Foreskin melanocyte (primary cell): ENCODE measurements at places on chromosomes 1 and 21.

GRCh38 chr21:18549214-18549905 lies 145.8 kb upstream of the TMPRSS15 start:
- DNase-seq: no peak

GRCh38 chr1:216849146-216849545 lies 125.9 kb upstream of the ESRRG start:
- no peak for DNase-seq

DNA sequence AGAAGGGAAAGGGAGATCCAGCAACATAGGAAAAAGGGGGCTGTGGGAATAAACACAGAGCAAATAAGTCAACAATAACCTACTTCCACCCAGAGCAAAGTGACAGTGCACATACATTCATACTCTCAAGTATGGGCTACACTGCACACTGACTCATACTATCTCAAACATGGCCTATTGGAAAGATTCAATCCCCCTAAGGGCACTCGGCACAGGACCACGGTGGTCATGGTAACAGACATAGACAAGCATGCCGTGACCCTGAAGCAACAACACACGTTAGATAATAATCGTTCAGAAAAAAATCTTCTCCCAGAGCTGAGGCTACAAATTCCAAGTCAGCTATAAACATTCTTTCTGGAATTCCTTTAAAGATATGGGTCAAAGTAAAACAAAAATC lies 16.8 kb upstream of the JAK1 start:
- peak; percentile 86 for DNase-seq

DNA sequence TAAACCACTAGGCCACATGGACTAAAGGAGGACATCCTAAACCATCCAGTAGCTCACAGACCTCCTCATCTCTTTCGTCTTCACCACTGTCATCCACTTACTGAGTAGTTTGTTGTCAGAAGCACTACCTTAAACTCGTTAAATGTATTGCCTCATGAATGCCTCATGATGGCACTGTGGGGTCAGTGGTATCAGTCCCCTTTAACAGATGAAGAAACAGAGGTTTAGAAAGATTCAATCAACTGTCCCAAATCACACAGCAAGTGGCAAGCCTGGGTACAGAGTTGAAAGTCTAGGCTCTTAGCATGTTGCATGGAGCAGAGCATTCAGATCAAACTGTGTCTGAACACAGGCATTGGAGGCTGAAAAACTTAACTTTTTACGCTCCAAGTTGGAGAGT lies 183.6 kb upstream of the KIAA0040 start:
- peak; percentile 5 for DNase-seq

DNA sequence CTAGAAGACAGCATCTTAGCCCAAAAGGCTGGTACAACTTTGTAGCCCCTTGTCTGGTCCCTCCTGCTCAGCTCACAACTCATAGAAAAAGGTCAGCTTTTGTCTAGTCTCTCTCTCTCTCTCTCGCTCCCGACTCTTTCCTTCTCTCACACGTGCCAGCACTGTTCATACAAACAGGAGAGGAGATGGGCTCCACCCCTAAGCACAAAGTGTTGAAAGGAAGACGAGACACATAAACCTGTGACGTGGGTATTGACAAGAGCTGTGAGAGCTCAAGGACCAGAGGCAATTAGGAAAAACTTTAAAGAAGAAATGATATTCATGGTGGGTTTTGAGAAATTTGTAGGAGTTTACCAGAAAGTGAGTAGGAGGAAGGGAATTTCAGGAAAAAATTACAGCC lies 23.6 kb upstream of the KCNC4 start:
- DNase-seq: no peak

DNA sequence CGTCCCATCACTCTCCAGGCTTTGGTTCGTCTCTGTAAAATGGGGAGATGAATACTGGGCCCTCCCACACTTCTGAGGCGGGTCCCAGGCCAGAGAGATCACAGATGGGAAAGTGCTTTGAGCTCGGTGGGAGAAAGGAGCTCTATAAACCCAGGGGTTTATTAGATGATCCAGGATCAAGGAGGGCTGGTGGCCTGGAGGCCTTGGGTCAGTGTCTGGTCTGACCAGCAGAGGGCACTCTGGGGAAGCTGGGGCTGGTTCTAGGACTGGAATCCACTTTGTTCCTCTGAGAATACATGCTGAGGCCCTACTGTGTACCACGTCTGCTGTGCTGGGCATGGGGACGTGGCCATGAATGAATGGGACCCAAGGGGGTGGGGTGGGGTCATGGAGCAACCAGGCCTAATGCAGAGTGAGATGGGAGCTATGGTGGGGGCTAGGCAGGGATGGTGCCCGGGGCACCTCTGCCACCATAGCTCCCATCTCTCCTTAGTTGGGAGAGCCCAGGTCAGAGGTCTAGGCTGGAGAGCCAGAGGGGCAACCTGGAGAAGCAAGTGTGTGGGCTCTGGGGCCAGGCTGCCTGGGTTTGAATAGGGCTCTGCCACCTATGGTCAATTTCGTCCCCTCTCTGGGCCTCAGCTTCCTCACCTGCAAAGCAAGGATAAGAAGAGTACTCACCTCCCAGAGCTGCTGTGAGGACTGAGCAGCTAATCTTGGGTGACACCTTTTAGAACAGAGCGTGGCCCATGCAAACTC lies 9.0 kb upstream of the FAM131C start:
- peak; percentile 33 for DNase-seq

DNA sequence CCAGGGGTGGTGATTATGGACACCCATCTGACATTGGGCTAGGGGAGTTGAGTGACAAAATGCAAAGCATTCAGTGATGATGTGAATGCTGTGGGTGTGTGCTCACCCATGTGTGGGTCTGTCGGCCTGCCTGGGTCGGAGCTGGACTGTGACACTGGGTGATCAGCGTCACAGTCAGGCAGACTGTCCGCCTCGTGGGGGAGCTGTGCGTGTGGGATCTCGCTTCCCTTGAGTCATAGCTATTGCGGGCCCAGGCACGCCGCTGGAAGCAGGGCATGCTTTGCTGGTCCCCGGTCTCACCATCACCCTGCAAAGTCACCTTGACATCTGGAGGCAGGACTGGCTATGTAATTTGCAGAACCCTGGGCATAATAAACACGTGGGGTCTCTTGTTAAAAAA lies 156.9 kb upstream of the IGSF21 start:
- no peak for DNase-seq

GRCh38 chr1:44326821-44327465 lies 28.1 kb downstream of the ERI3 start:
- DNase-seq: no peak

DNA sequence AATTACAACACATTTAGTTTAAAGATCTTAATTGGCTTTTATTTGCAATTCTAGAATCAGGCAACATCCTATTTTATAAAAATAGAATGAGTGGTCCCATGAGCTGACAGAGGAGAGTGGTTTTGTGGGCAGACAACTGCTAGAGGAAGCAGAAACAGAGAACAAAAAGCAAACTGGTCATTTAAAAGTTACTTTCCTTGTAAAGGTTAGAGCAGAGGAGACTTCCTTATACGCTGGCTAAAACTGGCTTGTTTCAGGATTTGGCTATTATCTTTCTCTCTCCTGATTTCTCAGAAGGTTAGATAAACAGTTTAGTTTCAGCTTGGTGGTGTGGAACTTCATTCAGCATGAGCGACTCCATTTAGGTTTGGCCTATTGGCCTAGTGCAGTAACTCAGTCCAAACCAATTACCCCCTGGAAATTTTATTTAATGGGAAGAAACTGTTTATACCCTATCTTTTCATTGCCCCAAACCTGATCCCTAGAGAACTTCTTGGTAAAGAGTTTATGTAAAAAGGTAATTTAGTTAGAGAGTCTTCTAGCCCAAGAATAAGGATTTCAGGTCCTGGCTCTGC lies 32.2 kb upstream of the IL20 start:
- DNase-seq: no peak
